ENCODE measurements at places on chromosomes 2 and 18. TPM values are rescaled to one million over a fixed set of nuclear protein-coding genes. Genes with fewer than 3 reads are reported as not detected.

GRCh38 chr18:27595113-27595838 is 410.2 kb upstream of the CHST9 start:
- no peak overlapping the region for H3K4me3 ChIP-seq
- H3K27me3 ChIP-seq: peaks cover 3% of the 10 kb centered on the region
- H3K27ac ChIP-seq: no peak overlapping the region
- no peak for DNase-seq
- H3K36me3 ChIP-seq: no peaks in the 10 kb centered on the region

DNA sequence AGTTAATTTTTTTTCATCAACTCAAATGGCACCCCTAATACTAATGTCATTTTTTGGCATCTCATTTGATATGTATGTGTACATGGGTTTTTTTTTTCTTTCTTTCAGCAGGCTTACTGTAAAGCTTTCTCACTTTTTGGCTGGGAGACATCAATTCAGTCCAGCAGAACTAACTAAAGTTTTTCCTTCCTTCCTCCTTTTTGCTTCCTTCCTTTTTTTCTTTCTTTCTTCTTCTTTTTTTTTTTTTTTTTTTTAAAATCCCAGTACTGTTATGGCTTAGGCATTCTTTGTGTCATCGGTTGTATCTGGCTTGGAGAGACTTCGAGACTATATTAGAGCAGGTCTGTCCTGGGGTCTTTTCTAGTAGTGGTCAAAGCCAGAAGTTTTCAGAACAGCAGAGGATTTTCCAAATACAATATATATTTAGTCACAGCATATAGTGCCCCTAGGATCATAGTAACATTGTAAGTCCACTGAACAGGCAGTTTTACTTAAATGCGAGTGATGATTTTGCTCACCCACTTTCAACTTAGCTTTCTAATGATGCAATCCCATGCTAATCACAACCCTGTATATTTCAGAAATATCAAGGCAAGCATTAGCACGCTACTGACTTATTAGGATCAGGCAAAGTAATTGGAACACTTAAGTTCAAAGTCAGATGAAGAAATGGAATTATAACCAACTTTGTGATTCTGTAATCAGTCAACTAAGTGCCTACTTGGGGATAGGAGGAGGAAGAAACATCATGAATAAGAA is 4.0 kb downstream of the KLHL29 start:
- no peak overlapping the region for H3K4me3 ChIP-seq
- H3K27ac ChIP-seq: no peak overlapping the region
- H3K36me3 ChIP-seq: no peaks in the 10 kb centered on the region
- peaks cover 25% of the 10 kb centered on the region for H3K27me3 ChIP-seq

DNA sequence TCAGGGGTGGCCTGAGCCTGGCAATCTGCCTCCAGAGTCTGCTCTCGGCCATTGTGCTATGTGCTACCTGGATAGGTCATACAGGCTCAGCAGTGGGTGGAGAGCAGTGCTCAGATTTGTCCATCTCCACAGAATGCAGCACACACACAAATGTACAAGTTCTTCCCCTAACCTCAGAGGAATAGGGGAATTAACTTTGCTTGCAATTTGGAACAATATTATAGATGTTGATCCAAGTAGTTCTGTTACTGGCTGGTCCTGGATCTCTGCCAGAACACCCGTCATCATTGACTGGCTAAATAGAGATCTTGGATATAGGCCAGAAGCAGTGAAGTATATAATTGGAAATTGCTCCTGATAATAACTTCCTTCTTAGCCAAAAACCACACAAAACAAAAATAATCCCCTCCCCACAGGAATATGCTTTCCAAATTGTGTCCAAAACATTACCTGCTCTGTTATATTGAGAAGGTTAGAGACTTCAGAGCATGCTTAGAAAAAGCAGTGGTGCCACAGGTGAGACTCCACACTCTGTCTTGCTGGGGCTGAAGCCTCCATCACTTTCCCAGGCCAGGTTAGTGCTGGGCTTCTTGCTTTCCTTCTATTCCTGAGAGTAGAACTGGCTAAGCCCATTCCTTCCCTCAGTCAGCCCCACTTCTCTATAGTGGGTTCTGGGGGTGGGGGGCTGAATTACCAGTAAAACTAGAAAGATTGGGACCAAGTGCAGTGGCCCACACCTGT is 38.8 kb downstream of the NCAPH start:
- DNase-seq: no peak
- no peak overlapping the region for H3K4me3 ChIP-seq
- H3K36me3 ChIP-seq: no peaks in the 10 kb centered on the region
- H3K27me3 ChIP-seq: no peaks in the 10 kb centered on the region
- no peak overlapping the region for H3K27ac ChIP-seq
- H3K4me1 ChIP-seq: peaks cover 6% of the 10 kb centered on the region

The EMILIN2 gene
- total RNA-seq: 8.1 TPM

The ERBB4 gene
- 0.95 TPM for total RNA-seq

Measured in suprapubic skin (tissue), 4 donors.